ENCODE measurements at places on chromosomes 16 and 17.

GRCh38 chr17:81412490-81413093 lies 17.3 kb downstream of the BAHCC1 start:
- no peak for DNase-seq

DNA sequence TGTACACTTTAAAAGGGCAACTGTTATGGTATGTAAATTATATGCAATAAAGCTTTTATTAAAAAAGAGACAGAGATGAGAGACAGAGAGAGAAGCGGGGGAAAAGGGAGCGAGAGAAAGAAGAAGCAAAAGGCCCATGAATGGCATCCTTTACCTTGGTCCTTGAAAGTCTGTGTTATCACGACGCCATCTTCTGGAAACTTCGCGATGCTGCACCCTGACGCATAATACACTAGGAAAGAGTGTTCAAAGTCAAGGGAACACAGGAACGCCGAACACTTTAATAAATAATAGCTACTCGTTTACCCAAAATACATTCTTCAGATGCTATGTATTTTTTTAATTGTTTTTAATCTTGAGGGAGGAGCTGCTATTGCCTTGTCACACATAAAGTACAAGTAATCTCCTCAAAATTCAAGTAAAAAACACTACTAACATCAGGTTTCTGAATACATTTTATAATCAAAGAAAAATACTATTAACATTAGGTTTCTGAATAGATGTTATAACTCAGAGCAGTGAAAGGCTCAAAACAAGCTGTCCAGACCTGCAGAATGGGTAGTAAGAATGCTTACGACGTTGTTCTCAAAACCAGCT lies 23.0 kb upstream of the SLC38A8 start:
- no peak for DNase-seq

DNA sequence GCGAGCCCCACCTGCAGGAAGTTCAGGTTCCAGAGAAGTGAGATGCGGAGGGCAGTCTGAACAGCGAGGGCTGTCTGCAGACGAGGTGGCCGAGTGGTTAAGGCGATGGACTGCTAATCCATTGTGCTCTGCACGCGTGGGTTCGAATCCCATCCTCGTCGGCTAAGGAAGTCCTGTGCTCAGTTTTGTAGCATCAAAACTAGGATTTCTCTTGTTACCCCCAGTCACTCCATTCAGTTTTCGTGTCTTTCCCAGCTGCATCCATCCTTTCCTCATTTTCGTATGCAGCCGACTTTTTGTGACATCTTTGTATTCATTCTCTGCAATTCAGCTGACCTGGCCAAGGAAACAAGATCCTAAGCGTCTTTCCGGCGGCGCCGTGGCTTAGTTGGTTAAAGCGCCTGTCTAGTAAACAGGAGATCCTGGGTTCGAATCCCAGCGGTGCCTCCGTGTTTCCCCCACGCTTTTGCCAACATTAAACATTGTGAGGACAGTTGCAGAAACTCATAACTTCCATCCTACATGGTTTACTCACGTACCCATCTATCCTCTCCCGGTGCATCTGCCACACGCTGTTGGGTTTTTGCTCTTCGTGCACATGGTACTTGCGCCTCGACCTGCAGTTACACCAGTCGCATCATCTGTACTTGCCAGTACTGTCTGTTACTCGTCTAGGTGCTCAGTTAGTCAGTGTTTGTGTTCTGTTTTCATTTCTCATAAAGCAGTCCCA lies 3.0 kb downstream of the BORCS6 start:
- peak; percentile 79 for DNase-seq

DNA sequence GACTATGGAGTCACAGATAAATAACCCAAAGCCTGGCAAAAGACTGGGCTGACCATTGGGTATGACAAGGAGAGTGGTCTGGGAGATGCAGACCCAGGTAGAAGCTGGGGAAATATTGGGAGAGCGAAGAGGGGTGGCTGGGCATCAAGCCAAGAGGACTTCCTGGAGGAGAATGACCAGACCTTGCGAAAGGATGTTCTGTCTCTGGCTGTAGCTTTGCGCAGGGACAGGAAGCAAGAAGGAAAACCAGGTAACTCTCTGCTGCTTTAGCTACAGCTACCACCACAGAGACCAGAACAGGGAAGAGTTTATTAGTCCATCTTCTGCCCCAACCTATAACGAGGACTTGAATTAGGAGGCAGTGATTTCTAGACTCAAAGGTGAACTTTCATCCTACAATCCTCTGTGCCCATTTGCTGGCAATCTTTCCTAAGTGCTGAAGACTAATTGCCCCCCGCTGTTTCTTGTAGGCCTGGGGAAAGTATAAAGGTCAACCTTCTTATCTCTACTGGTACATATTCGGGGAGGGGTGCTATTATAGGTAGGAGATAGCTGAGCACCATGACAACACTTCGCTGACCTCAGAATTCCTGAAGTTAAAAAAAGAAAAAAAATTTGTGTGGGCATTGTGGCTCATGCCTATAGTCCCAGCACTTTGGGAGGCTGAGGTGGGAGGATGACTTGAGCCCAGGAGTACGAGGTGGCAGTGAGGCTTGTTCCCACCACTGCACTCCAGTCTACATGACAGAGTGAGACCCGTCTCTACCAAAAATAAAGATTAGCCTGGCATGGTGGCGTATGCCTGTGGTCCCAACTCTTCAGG lies 19.1 kb upstream of the KIFC3 start:
- DNase-seq = no peak

GRCh38 chr17:59456923-59457615 lies 108.3 kb upstream of the DHX40 start:
- no peak for DNase-seq

DNA sequence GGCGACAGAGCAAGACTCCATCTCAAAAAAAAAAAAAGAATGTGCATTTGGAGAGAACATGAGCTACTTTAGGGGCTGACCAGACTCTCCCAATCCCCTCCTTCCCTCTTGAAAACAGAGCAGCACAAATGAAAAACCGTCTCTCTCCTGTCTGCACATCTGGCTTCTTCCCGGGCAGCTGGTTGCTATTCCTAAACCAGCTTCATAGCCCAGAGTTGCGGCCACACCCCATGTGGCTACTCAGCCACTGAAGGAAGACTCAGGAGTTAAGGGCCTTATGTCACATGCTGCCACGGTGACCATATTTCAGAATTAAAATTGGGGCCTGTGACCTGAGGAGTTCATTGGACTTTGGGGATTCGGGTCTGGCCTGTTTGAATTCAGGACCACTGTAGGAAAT lies 48.3 kb downstream of the KATNIP start:
- no peak for DNase-seq

- DNase-seq = no peak
Measured at GRCh38 chr16:81053761-81054160, 18.1 kb downstream of the ATMIN start.

DNA sequence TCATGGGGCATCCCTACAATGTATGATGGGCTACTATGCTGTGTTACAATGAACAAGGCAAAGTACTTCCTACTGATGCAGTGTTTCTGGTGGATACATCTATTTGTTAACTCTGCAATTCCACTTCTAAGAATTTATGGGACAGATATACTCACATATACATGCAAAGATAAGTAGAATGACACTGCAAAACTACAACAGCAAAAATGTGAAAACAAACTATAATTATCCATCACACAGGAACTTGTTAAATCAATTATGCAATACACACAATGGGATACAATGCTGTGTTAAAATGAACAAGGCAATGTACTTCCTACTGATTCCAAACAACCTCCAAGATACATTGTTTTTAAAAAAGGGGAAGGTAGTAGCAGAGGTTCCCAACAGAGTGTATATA lies 3.2 kb downstream of the DDX52 start:
- no peak for DNase-seq

- no peak for DNase-seq
Measured at GRCh38 chr17:57874434-57875289, 24.8 kb upstream of the MRPS23 start.

- no peak for DNase-seq
Measured at GRCh38 chr16:48317614-48318315, 67.4 kb downstream of the SIAH1 start.

DNA sequence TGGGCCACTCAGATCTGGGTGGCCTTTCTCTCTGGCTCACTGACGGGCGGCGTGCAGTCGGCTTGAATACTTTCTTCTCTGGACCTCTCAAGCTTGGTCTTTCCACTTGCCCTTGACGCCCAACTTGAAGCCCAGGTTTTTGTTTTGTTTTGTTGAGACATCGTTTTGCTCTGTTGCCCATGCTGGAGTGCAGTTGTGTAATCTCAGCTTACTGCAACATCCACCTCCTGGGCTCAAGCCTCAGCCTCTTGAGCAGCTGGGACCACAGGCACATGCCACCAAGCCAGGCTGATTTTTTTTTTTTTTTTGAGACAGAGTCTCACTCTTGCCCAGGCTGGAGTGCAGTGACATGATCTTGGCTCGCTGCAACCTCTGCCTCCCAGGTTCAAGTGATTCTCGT lies 22.7 kb upstream of the KIF19 start:
- DNase-seq = no peak

GRCh38 chr16:117379-118365 lies 20.8 kb downstream of the NPRL3 start:
- DNase-seq = peak; percentile 19

DNA sequence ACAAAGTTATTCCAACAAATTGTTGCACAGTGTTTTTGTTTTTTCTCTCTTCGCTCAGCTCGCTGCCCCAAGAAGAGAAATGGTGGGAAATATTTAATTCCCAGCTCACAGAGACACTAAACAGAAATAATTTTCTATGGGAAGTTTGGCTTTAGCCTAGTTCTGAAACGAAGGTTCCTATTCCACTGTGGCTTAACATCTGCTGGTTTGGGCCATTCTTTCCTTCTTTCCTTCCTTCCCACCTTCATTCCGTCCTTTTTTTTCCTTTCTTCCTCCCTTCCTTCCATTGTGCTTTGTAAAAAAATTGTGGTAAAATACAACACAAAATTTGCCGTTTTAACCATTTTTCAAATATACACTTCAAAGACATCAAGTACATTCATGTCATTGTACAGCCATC lies 393.5 kb upstream of the SOX9 start:
- no peak for DNase-seq

DNA sequence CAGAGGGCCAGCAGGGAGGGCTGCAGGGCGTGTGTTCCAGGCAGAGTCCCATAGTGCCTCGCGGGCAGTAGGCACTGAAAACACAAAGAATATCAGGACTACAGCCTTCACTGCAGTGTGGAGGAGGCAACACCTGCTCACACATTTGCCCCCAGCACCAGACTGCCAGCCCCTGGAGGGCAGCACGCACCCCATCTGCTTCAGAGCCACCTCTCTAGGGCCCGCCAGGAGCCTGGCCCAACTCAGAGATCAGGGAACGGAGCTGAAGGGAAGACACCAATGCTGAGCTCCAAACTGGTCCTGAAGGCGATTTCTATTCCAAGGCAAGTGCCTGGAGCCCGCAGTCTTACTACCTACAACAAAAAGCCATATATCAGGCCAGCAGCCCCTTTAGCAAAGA lies 130.3 kb downstream of the ZNF423 start:
- no peak for DNase-seq

DNA sequence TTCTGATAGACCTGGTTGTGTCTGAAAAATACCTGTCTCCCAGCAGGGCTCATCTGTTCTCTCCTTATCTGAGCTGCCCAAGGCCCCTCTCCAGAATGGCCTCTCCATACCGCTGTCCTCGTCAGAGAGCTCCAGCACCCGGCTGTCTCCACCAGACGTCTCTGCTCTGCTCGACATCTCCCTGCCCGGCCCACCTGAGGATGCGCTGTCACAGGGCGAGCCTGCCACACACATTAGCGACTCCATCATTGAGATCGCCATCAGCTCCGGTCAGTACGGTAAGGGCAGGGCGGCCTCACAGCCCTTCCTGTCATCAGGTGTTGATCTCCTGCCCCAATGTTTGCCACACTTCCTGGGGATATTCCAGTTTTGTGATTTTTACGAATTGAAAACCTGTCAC lies 10.2 kb upstream of the JPT2 start:
- DNase-seq = no peak

DNA sequence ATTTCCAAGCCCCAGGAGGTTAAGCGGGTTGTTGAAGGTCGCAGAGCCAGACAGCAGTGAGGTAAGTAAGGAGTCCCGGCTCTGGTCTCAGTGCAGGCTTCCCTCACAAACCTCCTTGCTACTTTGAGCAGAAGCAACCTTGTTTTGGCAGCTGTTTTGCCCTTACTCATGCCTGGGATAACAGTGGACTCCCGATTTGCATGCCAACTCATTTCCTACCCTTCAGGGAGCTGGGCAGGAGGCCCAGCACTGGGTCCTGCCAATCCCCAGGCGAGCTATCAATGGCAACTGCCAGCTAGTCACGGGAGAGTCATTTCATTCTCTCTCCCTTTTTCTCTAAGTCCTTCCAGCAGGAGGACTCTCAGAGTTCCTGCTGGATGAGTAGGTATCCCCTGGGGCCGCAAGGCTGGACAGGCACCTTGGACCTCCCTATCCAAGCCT lies 72.0 kb upstream of the KSR1 start:
- DNase-seq = no peak

DNA sequence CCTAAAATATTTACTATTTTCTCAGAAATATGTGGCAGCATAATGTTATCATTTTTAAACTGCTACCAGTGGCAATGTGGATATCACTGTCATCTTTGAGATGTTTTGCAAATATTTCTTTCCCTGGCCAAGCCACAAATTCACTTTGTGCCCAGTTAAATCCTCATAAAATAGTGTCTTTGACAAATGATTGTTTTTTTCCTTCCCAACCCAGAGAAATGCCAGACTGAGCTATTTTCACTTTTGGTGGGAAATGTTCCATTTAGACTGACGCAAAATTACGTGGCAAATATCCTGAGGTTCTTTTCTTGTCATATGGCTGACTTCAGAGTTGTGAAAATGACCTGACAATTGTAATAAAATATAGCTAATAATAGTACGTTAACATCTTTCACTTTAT lies 807.0 kb upstream of the SOX9 start:
- DNase-seq = no peak

DNA sequence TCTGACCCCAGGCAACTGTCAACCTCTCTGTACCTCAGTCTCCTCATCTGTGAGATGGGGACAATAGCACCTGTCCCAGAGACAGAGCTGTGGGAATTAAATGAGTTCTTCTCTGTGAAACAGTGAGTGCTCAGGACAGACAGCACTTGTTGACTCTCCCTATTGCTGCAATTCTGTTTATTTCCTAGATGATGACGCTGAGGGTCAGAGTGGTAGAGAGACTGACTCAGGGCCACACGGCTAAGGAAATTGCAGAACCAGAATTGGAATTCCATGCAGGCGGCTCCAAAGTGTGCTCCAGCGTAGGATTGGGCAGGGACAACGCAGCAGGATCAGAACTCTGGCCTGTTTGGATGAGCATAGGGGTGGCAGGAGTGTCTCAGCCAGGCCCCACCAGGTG lies 302.2 kb downstream of the C16orf95 start:
- no peak for DNase-seq

DNA sequence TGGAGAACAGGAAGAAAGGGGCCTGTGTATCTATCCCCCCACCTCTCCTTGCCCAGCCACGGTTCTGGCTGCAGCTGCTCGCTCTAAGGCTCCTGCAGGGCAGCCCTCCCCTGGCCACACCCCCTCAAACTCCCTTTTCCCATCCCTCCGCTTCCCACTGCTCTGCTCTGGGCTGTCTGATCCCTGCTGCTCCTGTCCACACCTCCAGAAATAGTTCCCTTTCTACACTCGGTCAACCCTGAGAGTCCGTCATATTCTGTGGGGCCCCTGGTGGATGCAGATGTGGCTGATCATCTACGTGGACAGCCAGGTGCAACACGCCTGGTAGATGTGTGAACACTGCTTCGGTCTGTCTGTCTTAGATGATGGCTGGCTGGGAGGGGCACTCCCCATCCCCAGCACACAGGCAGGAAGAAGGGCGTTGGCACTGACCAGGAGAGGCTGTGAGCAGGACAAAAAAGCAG lies 19.3 kb upstream of the KRT19 start:
- DNase-seq = no peak

- DNase-seq = peak; percentile 23
Measured at GRCh38 chr17:82200743-82201497, 11.7 kb downstream of the CCDC57 start.

Measured in NCI-H2081 treated with DMSO at 0.1 percent for 48 hours (cell line).